ENCODE measurements at places on chromosomes 6 and 20.

GRCh38 chr6:105256619-105257018, 76.8 kb upstream of the POPDC3 start:
- DNase-seq: no peak

- no peak for DNase-seq
Observed at GRCh38 chr6:62971976-62972658, 239.2 kb upstream of the FKBP1C start.

GRCh38 chr6:164085091-164086075, 670.9 kb downstream of the QKI start:
- DNase-seq: no peak

DNA sequence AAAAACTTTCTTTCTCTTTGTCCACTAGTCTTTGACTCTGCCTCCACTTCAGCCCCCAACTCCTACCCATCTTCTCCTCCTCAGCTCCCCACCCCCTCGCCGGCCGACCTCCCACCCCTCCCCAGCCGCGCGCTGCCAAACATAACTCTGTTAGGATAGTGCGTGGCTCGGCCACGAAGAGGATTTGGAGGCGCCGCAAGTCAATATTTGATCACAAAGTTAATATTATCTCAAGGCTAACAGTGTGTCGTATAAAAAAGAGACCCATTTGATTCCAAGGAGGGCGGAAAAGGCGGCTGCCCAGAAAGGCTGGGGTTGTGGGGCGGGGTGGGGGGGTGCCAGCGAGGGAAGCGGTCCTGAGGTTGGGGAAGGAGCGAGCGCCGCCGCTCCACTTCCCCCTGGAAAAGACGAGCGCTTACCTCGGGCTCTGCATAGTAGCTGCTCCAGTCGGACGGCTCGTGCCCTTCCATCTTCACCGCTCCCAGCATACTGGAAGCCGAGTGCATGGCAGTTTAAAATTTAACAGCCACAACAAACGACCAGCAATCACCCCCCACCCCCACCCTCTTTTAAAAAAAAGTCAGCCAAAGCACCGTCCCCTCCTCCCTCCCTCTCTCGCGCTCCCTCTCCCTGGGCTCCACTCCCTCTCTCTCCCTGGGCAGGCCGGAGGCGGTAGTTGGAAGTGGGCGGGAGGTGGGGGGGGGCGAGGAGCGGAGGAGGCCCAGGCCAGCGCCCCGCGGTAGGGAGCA, 425 bp downstream of the FOXA2 start:
- DNase-seq: no peak

GRCh38 chr6:130622142-130622541, 205.1 kb upstream of the SMLR1 start:
- no peak for DNase-seq

Measured in KG1 (cell line).